ENCODE measurements at places on chromosomes 16 and 17.

DNA sequence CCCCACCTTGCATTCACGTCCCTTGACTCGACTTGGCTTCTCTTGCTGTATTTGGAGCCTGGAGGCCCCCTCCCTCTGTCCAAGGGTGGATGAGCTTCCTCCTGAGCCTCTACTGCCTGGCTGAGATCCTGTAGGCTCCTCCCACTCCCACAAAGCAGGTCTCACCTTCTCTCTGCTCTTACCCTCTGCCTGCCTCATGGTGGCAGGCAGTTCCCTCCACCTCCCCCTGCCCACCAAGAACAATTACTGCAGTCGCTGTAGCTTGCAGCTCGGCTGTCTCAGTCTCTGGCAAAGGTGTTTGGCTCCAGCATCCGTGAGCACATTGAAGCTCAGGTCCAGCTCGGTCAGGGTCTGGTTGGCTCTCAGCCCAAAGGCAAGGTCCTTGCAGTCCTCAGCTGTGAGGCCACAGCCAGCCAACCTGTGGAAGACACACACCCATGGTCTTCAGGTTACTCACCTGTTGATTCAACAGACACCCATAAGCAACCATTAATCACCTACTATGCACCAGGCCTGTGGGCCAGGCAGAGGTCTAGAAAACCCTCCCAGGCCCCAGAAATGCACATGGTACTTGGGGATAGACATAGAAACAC is 42.6 kb downstream of the NLRP1 start:
- no peak for DNase-seq

- no peak for DNase-seq
Measured at GRCh38 chr17:6525731-6526130, 30.6 kb downstream of the PITPNM3 start.

- DNase-seq = no peak
Measured at GRCh38 chr17:75950421-75950820, 9.6 kb upstream of the FBF1 start.

GRCh38 chr17:40659911-40660310 is 5.1 kb downstream of the KRT222 start:
- DNase-seq = no peak

GRCh38 chr17:2782055-2782454 is 14.2 kb upstream of the RAP1GAP2 start:
- no peak for DNase-seq

DNA sequence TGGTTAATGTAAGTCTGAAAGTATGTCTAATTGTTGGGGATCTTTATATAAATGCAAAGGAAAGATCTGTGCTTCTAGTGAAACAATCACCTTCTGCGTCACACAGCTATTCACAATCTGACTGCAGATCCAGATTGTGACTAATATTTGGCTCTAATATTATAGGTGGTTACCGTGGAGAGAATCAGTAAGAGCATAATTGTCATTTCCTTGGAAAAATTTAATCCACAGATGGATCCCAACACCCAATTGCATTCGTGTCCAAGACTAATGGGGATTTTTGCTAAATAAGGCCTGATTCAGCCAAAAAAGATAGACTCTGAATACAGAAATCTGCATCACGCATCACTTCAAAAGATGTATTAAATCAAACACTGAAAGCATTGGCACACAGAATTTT is 2.7 kb upstream of the KCNJ2 start:
- DNase-seq = no peak

- no peak for DNase-seq
Measured at GRCh38 chr17:27384726-27385125, 71.5 kb upstream of the KSR1 start.

Measured in hippocampal formation (tissue), 2 donors.